Fibroblast of the aortic adventitia (primary cell): ENCODE measurements at places on chromosomes 16 and 17. TPM values are rescaled to one million over a fixed set of nuclear protein-coding genes. Genes with fewer than 3 reads are reported as not detected.

GRCh38 chr16:48958681-48959080 is 323.0 kb downstream of the CBLN1 start:
- DNase-seq = no peak

DNA sequence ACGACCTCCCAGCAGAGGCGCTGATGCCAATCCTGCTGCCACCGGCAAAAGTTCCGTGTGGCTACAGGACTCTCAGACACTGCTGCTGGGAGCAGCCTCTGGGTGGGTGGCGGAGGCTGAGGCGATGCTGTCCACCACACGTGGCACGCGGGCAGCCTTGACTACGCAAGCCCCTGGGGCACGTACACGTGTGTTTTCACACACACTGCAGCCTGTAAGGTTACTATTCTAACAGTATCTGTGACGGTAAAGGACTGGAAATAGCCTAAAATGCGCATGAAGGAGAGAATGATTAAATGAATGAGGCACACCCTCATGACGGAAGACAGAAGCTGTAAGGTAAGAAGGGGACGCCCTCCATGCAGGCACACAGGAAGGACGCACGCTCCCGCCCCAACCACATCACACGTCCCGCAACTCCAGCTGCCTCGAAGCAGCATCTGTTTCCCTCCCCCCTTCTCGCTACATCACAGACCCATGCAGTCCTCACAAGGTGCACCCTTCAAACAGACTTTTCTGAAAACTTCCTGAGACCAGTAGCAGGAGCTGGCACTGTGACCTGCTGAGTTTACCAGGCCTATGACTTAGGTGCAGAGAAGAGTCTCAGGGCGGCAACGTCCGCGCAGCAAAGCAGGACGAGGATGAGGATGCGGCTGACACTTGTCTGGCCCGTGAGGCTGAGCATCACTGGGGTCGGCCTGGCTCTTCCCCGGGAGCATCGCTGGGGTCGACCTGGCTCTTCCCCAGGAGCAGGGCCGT is 28.7 kb upstream of the FASN start:
- DNase-seq = no peak

DNA sequence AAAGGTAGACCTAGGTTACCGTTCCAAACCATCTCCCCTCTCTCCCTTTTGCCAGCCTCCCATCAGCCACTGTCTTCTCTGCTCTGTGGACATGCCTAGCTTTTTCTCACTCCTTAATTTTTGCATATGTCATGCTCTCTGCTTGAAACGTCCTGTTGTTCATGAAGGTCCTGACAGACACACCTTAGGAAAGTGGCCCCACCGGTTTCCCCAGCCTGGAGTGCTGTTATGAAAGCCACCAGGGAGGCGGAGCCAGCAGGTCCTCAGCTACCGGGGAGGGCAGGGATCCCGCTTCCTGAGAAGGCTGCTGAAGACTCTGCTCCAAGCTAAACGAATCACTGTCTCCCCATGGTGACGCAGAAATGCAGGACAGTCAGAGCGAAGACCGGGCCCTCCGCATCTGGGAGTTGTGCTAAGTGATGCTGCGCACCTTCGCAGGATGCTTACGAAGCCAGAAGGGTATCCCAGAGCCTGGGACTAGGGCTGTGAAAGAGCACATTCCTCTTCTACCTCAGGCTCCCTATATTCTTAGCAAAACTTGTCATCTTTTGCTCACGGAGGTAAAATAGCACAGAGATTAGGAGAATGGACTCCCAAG is 2.3 kb upstream of the SLC16A11 start:
- DNase-seq = no peak

- peak; percentile 63 for DNase-seq
Observed at GRCh38 chr17:27741361-27741861, 58.9 kb downstream of the NOS2 start.

GRCh38 chr17:65190467-65191097 is 53.4 kb downstream of the RGS9 start:
- DNase-seq = peak; percentile 38

GRCh38 chr16:3032624-3033023 is 4.1 kb downstream of the BICDL2 start:
- no peak for DNase-seq

- DNase-seq = no peak
Observed at GRCh38 chr16:11683145-11683544, 14.9 kb downstream of the SNN start.

The TP53TG3B gene
- total RNA-seq = not detected in 2 replicates

The AHSP gene
- not detected in 2 replicates for total RNA-seq

The DHRS7C gene
- not detected in 2 replicates for total RNA-seq

The OTOP2 gene
- not detected in 2 replicates for total RNA-seq

The NOXO1 gene
- total RNA-seq = not detected in 2 replicates
